Hindlimb muscle (tissue), 1 donor: ENCODE measurements at places on chromosomes 4 and X. TPM values are rescaled to one million over a fixed set of nuclear protein-coding genes. Genes with fewer than 3 reads are reported as not detected.

- no peak for DNase-seq
Observed at GRCh38 chrX:150227873-150228410, 135.2 kb upstream of the MAMLD1 start.

GRCh38 chrX:19857131-19857530 lies 30.3 kb downstream of the SH3KBP1 start:
- DNase-seq, result no peak

DNA sequence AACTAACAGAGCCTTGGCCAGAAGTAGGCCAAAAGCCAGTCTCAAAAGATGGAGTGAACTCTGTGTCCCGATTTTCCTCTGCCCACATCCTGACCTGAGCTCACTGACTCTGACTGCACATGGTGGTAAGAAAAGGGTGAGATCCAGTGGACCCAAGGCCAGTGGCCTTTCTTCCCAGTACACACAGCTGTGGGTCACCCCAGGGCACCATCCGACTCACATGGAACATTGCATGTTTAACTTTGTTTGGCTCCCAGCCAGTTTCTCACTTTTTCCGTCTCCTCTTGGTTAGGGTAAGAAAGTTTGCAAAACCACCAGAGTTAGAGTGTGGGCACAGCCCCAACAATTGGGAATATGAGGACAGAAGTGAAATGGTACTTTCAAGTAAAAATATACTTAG lies 69.8 kb downstream of the GAB1 start:
- no peak for DNase-seq

DNA sequence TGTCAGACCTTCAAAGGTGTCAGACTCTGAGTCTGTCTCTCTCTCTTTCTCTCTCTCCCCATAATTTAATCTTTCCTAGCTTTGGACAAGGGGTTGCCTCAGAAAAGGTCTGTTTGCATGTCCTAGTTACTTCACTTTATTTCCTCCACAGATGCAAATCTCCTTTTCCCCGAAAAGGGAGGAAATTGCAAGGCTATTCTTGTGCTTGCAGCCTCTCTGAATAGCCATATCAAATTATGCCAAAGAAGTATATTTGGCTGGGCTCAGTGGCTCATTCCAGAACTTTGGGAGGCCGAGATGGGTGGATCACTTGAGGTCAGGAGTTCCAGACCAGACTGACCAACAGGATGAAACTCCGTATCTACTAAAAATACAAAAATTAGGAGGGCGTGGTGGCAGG lies 145.6 kb upstream of the GATB start:
- DNase-seq, result no peak

Gene NDUFB11
- polyA plus RNA-seq, result 116 TPM

Gene FAM53A
- polyA plus RNA-seq, result 2.4 TPM
